ENCODE measurements at places on chromosomes 6 and 20.

DNA sequence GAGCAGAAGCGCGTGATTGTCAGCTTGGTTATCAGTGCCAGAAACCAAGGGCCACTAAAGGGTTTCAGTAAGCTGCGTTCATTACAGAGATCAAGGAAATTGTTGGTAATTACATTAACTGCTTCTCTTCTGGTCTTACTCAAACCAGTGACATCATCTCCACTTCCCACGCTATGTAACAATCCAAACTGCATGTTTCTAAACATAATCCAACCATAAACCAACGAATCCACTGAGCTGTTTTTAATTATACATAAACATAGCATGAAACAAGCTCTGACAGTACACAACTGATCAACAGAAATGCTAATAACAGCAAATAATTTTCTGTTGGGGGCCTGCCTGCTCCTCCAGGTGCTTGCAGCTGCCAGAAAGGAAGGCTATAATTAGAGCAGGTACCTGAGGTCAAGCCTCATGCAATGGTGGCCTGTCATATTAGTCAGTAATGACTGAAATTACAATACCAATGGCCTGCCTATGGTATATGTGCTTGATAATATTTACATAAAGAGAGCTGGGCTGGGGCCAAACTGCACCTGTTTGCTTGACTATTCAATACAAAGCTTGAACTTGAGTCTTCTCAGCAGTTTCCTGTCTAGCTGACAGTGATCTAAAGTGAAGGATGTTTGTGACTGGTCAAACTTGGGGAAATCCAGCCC is 40.1 kb downstream of the ILRUN start:
- no peak for DNase-seq

- DNase-seq: no peak
Measured at GRCh38 chr6:160428069-160428430, 79.9 kb downstream of the SLC22A3 start.

GRCh38 chr20:37297066-37297736 is 7.7 kb downstream of the MANBAL start:
- no peak for DNase-seq

DNA sequence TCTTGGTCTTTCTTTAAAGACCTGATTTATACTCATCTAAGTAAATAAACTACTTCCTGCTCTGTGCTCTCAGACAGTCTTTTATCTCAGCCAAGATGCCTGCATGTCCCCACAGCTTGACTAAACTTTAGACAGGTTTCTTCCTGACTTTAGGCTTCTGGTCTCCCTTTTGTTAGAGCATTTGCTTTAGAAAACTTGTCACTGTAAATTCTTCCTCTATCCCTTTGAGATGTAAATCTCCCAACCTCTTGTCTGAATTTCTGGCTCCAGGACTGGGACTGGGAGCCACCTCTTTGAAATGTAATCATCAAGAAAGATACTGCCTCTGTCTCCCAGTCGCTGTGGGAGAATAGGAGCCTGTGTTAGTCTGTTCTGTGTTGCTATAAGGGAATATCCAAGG is 739.9 kb downstream of the C6orf118 start:
- no peak for DNase-seq

GRCh38 chr6:105995391-105995865 is 90.7 kb upstream of the PRDM1 start:
- DNase-seq: no peak

GRCh38 chr20:35463455-35464300 is 8.3 kb downstream of the CEP250 start:
- peak; percentile 63 for DNase-seq

DNA sequence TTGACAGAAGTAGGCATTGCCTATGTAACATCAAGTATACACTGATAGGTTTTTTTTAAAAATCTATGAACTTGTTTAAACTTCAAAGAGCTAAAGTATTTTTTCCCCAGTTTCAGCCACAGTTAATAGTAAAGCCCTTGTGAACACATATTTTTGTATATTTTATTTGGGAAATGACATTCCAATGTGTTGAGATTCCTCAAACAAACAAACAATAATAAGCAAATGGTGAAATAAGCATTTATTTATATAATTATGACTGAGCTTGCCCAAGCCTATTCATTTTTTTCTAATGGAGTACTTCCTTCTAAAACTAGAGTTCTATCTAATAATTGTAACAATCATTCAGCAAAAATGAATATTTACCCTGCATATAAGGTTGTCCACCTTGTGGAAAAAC is 12.5 kb downstream of the SYCP2 start:
- DNase-seq: peak; percentile 18

DNA sequence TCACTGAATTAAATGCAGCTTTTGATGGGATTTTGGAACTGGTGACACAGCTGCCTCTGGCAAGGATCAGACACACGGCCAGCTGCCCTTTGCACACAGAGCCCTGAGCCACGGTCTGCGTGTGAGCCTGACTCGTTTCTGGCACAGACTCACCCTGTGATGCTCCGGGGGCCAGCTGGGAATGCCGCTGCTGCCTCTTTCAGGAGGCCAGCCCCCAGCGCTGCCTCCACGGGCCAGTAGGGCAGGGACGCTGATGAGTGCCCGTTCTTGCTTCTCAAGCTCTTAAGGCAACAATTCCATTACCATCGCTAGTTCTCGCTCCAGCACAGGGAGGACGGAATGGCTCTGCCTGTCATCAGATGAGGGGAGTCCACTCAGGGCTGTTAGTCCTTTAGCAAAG is 61.6 kb downstream of the IRF4 start:
- DNase-seq: no peak

DNA sequence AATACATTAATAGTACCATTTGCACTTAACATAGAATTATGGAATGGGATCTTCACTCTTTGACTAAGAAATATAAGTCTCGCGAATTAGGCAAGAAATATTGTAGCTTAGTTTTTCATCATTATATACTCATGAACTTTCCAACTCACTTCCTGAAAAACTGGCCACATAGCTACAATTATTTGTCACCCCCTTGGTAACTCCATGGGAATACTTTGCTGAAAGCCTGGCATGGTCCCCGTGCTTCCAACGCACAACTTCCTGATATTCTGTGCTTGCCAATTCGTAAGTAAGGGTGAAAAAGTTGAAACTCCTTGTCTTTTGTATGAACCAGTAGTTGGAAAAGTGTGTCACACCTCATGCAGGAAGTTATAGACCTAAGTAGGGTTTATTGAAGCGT is 23.7 kb upstream of the HLA-DQA1 start:
- peak; percentile 45 for DNase-seq

DNA sequence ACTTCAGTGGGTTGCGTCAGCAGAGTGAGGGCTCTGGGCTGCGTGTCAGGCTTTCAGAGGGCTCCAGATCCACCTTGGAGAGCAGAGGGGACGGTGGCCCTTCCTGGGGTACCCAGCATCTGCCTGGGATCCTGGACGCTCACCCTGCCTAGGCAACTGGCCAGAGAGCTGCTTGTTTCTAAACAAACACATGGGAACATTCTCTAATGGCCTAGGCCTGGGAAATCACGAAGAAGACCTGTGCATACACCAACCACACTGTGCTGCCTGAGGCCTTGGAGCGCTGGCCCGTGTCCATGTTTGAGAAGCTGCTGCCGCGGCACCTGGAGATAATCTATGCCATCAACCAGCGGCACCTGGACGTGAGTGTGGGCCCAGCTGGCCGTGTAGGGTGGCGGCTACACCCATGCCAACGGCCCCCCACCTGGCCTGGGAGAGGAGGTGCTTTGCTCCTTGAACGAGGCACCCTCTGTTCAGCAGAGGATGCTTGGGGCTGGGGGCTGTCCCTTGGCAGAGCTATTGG is 32.2 kb downstream of the PYGB start:
- DNase-seq: no peak

DNA sequence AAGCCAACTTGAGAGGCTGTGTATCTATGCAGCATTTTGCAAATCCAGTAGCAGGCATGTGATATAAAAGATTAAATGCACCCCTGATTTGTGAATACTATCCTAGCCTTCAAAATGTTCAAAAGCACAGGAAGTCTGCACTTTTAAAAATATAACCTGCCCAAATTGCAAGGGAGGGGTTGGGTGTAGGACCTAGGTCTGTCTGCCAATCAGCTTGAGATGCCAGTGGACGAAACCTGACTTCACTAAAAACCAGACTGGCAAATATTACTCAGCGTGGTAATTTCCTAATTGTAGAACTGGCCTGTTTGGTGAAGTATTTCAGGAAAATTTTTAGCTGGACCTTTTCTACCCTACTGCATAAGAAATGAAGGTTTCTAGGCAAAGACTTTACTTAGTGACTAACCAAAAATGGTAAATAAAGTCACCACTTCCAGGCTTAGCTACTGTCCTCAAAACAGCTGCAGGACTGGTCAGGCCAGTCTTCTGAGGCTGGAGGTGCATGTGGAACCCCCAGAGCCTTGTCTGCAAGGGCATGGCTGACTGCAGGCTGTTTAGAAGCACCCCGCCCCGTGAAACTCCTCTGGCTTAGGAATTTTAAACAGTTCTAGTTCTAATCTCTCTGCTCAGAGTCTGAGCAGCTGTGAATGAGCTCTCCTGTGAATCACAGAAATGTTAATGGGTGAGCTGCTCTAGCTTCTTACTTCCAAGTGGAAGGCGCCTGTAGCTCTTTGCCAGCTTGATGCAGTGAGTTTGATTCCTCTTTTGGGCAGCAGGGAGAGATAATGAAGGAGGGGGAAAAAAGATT is 104.4 kb upstream of the ESR1 start:
- no peak for DNase-seq

GRCh38 chr20:25389858-25390537 is 637 bp downstream of the ABHD12 start:
- no peak for DNase-seq

DNA sequence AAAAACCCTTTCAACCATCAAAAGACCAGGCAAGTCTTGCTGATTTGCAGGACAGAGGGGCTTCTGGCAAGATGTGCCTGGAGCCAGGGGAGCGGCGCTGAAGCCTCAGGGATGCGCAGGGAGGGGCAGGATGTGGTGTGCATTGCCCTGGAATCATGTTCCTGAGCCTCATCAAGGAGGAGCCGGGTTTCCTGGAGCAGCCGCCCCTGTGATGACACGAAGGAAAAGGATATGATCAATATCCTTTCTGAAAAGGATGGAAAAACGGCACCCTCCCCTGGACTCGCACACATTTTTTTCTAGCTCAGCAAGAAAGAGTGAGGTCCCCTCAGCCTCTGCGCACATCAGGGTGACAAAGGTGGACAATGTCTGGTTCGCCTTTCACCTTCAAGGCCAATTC is 173.1 kb upstream of the SSTR4 start:
- DNase-seq: peak; percentile 97

GRCh38 chr20:11090751-11091150 is 417.0 kb upstream of the JAG1 start:
- DNase-seq: no peak

DNA sequence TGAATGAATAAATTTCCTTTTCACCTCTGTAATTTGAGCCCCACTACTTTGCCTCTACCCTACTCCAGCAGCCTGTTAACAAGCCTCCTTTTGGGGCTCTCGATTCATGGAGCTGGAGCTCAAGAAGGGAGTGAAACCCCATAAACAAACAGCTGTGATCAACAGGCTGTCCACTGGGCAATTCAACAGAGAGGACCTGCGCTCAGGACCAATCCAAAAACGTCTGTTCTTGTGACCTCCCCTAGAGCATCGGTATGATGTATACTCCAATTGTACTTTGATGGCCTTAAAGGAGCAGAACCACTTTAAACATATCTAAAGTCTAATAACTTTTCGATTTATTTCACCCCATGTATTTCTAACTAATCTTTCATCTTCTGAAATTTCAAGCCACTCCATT is 37.4 kb downstream of the HIVEP2 start:
- no peak for DNase-seq

DNA sequence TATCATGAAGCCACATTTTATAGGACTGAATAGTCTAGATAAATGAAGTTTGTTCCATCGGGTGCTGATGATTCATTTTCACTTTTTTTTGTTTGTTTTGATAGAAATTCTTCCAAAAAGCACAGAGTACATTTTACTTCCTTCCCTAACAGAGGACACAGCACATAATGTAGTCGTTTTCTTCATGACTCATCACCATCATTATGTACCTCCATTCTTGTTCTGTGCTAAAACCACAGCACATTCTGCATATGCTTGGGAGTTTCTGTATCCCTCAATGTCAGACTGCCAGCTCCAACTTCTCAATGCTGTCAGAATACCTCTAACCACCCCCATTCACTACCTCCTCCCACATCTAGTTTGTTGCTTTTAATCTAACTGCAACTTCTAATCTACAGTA is 1004.9 kb upstream of the ADGRB3 start:
- no peak for DNase-seq

DNA sequence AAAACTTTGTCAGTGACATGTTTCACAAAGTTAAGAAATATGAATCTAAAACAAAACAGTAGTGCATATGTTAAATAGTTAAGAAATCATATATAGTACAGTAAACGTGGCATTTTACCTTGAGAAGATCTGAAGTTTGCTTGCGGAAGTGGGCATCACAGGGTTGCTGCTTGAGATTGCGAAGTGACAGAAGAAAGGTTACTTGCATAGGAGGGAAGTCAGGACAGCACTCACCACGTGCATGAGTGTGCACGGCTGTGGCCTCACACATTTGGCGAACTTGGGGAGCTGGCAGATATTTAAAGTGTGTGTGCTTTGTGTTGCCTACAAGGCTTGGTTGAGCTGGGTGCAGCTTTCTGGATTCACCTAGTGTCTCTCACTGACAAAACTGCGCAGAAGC is 431.5 kb upstream of the ARID1B start:
- no peak for DNase-seq

- no peak for DNase-seq
Measured at GRCh38 chr6:44446626-44447300, 59.3 kb downstream of the CDC5L start.

DNA sequence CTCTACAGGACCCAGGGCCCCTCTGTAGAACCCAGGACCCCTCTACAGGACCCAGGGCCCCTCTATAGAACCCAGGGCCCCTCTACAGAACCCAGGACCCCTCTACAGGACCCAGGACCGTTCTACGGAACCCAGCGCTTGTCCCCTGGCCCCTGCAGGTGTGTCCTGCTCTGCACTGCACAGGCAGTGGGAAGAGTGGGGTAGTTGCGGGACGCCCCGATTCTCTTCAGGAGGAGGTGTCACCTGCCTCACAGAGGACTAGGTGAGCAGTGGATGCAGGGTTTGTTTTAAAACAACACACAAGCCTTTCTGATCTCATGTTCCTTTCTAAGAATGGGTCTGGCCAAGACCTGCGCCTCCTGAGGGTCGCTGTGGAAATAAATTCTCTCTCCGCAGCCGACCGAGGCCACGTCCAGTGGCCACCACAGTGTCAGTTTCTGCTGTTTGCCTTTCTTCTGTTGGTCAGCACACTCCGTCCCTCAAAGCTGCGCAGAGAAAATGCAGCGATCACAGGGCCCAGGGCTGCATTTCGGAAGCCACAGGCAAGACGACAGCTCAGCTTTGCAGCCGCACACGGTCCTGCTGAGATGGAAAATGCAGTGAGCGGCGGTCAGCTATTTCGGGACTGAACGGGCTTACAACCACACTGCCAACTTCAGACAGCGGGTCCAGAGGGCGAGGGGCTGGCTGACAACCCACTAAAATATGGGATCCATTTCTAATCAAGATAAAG is 135.2 kb downstream of the DLL1 start:
- DNase-seq: no peak

- no peak for DNase-seq
Measured at GRCh38 chr6:144384427-144384826, 99.3 kb downstream of the UTRN start.

- DNase-seq: no peak
Measured at GRCh38 chr20:698276-698675, 22.7 kb upstream of the SCRT2 start.

- no peak for DNase-seq
Measured at GRCh38 chr6:2632976-2633584, 117.6 kb downstream of the MYLK4 start.

- no peak for DNase-seq
Measured at GRCh38 chr6:143529095-143529494, 17.6 kb upstream of the FUCA2 start.

Data from kidney capillary endothelial cell (primary cell).